ENCODE measurements at places on chromosomes 7 and 10. TPM values are rescaled to one million over a fixed set of nuclear protein-coding genes. Genes with fewer than 3 reads are reported as not detected.

MSMB gene
- not detected for total RNA-seq

ABCB4 gene
- total RNA-seq = not detected

CAMK2B gene
- total RNA-seq = not detected

NSUN6 gene
- 6.6 TPM for total RNA-seq

UNCX gene
- not detected for total RNA-seq

BUD31 gene
- 82.6 TPM for total RNA-seq

TLX1 gene
- total RNA-seq = not detected

CUZD1 gene
- total RNA-seq = 0.17 TPM

VENTX gene
- total RNA-seq = not detected

EIF5AL1 gene
- total RNA-seq = 0.17 TPM

MPP7 gene
- 2.8 TPM for total RNA-seq

FZD1 gene
- 3.3 TPM for total RNA-seq

TMEM273 gene
- 5.6 TPM for total RNA-seq

TMEM139 gene
- total RNA-seq = not detected

DGKI gene
- 2.5 TPM for total RNA-seq

PON3 gene
- 0.11 TPM for total RNA-seq

PRKAR2B gene
- 16.0 TPM for total RNA-seq

NUP42 gene
- total RNA-seq = 28.8 TPM

SCART1 gene
- total RNA-seq = 0.60 TPM

PDZD7 gene
- 0.43 TPM for total RNA-seq

COMMD3 gene
- 28.7 TPM for total RNA-seq

ARHGEF35 gene
- total RNA-seq = under 0.01 TPM

GRID1 gene
- total RNA-seq = not detected
